ENCODE measurements at places on chromosomes 13 and 19.

DNA sequence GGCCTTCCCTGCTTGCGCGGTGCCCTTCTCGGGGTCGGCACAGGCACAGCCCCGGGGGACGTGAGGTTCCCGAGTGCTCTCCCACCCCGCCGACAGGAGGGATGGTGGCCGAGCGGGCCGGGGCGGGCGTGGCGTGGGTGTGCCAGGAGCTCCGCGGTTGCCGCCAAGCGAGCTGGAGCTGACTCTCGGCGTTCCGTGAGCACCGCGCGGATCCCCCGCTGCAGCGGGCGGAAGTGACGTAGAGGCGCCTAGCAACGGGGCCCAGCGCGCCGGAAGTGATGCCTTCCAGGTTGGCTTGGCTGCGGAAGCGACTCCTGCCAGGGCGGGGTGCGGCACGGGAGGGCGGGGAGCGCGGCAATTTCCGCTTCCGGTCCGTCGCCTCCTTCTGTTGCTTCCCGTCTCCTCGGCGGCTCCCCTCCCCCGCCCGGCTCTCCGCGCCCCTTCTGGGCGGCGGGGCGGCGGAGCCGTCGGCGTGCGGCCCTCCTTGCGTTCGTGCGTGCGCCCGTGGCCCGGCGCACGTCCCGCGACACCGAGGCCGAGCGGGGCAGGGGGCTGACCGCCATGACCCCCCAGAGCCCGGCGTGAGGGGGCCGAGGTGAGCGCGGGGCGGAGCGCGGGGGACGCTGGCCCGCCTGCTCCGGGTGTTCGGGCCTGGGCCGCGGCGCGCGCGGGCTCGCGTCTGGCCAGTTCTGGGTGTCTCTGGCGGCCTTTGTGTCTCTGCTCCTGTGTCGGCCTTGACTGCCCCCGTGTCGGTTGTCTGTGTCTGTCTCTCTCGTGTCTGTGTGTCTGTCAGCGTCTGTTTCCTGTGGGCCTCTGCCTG lies at the start of gene EPN1:
EPN1 (plus strand) TSS at position 386 of the 820 bp plus-strand sequence. CDS start 3,402 bp downstream, outside the sequence.
- peak; percentile 95 for DNase-seq

GRCh38 chr13:22077205-22077683 lies 406.4 kb downstream of the FGF9 start:
- DNase-seq, result no peak

DNA sequence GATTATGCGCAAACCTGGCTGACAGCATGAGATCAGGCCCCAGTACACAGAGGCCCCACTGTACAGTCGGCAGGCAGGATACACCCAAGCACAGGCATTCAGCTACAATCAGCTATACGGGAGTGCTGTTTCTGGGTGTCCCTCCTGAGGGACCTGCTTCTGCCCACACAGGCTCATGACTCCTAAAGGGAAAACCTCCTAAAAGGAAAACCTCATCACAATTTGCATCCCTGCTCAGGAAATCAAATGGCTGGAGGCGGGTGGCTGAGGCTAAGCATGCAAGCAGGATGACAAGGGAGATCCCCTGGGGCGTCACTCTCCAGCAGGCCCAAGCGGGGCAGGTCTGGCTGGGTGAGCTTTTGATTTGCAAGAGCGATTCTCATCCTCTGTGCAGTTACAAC lies 99.8 kb downstream of the CRYL1 start:
- no peak for DNase-seq

GRCh38 chr19:44596428-44597130 lies 16.8 kb upstream of the IGSF23 start:
- no peak for DNase-seq

- DNase-seq, result peak; percentile 92
Observed at GRCh38 chr19:18650021-18650390, 13.2 kb downstream of the KLHL26 start.

GRCh38 chr19:52366414-52366824 lies 3.3 kb upstream of the ZNF880 start:
- DNase-seq, result no peak

GRCh38 chr19:49497047-49497788 lies 984 bp downstream of the RPS11 start:
- DNase-seq, result no peak

- no peak for DNase-seq
Observed at GRCh38 chr19:18756896-18757295, 34.2 kb downstream of the COMP start.

GRCh38 chr13:112105892-112106291 lies 38.9 kb downstream of the SOX1 start:
- no peak for DNase-seq

DNA sequence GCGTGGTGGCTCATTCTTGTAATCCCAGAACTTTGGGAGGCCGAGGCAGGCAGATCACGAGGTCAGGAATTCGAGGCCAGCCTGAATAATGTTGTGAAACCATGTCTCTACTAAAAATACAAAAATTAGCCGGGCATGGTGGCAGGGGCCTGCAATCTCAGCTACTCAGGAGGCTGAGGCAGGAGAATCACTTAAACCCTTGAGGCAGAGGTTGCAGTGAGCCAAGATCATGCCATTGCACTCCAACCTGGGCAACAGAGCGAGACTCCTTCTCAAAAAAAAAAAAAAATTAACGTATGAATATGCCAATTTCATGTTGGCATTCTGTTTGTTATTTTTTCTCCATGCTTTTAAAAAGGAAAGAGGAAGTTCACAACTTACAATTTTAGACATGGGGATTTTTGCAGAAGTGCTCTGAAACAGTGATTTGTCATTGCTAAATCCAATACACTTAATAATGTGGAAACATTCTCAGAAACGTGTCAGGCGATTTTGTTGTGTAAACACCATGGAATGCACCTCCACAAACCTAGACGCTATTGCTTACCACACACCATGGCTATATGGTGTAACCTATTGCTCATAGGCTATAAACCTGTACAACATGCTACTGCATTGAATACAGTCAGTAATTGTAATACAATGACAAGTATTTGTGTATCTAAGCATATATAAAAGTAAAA lies 115.9 kb upstream of the PCDH20 start:
- no peak for DNase-seq

GRCh38 chr19:28023064-28023463 lies 1189.9 kb downstream of the UQCRFS1 start:
- DNase-seq, result no peak

DNA sequence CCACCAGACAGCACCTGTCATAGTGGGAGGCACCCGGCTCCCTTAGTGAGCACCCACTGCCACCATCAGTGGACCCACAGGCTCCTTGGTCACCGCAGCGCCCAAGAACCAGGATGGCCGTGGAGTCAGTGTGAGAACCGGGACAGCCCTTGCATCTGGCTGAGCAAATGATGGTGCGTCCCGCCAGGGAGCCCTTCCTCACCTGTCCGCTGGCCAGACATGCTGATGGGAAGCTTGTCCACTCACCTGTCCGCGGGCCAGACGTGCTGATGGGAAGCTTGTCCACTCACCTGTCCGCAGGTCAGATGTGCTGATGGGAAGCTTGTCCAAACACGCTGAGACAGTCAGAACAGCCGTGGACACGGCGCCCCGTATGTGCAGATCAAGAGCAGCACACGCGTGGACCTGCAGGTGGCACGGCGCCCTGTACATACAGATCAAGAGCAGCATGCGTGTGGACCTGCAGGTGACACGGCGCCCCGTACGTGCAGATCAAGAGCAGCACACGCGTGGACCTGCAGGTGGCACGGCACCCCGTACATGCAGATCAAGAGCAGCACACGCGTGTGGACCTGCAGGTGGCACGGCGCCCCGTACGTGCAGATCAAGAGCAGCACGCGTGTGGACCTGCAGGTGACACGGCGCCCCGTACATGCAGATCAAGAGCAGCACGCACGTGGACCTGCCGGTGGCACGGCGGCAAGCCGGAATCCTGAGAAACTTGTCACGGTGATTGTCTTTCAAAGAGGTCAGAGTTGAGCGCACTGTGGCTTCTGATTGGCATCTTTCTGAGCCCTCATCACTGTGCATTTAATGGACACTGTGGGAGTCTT lies 40.7 kb upstream of the DCUN1D2 start:
- no peak for DNase-seq

All from right atrium auricular region (tissue), 2 donors.